Activated T-helper 1 cell treated with anti-CD3 and anti-CD28 coated beads, Interleukin-12 subunit alpha, Interleukin-12 subunit beta, Interleukin-2, Interleukin-4 antibody, amounts not matched to agents 30 ng/mL and 10 ng/mL and 1 ng/mL, durations not matched to agents 14 hours and 24 hours and 36 hours (primary cell): ENCODE measurements at places on chromosomes 1 and 21.

DNA sequence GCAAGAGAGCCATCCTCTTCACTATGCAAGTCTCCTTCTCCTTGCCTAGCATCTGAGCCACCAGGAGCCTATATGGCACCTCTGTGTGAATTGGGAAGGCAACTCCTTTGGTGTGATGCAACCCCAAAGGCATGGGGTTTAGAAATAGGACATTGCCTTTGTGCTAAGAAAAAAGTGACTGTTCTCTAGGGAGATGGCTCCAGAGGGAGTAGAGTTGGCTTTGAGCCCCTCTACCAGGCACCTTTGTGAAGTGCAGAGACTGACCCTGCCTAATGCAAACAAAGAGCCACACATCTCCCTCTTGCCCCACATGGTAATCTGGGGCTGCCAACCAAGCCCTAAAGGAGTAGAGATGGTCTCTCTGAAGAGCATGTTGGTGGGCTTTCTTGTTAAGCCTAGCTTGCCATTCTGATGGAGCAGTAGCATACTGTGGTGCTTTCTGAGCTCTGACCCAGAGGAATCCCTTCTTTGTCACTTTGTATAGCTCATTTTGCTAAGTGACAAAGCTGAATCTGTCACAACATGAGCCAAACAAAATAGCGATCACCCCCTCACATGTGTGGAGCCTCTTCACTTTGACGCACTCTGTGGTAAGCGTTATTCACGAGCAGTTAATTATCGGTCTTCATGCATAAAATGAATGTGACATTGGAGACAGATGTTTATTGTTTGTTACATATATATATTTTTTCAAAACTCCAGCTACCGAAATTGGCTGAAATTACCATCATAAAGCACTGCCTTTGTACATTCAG, 74.4 kb downstream of the RWDD3 start:
- no peaks in the 10 kb centered on the region for H3K4me1 ChIP-seq
- H3K4me3 ChIP-seq = no peak overlapping the region
- H3K36me3 ChIP-seq = no peaks in the 10 kb centered on the region
- H3K27ac ChIP-seq = no peak overlapping the region

DNA sequence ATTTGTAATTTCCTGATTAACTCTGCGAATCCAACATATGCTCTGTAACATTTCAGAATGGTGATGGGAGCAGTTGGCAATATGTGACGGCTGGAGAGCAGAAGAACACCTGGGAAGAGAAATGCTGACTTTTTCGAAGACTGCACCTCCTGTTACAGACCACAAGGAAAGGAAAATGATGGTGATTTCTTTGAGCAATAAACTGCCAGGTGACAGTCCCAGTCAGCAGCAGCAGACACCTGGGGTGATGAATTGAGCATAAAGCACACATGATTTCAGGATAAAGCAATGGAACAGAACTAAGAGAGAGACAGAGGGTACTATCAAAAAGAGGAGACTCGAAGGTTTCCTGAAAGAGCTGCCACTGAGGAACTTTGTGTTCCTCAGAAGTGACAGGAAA, 528.6 kb downstream of the NEGR1 start:
- no peak overlapping the region for H3K4me3 ChIP-seq
- DNase-seq = no peak
- H3K4me1 ChIP-seq = no peaks in the 10 kb centered on the region
- H3K27me3 ChIP-seq = no peaks in the 10 kb centered on the region

- DNase-seq = no peak
- no peaks in the 10 kb centered on the region for H3K27me3 ChIP-seq
- peaks cover 72% of the 10 kb centered on the region for H3K4me1 ChIP-seq
- peak overlapping the region; percentile 72 for H3K4me3 ChIP-seq
- H3K36me3 ChIP-seq = peaks cover 58% of the 10 kb centered on the region
These were observed 139.3 kb upstream of the EDN2 start for GRCh38 chr1:41623736-41624135.

DNA sequence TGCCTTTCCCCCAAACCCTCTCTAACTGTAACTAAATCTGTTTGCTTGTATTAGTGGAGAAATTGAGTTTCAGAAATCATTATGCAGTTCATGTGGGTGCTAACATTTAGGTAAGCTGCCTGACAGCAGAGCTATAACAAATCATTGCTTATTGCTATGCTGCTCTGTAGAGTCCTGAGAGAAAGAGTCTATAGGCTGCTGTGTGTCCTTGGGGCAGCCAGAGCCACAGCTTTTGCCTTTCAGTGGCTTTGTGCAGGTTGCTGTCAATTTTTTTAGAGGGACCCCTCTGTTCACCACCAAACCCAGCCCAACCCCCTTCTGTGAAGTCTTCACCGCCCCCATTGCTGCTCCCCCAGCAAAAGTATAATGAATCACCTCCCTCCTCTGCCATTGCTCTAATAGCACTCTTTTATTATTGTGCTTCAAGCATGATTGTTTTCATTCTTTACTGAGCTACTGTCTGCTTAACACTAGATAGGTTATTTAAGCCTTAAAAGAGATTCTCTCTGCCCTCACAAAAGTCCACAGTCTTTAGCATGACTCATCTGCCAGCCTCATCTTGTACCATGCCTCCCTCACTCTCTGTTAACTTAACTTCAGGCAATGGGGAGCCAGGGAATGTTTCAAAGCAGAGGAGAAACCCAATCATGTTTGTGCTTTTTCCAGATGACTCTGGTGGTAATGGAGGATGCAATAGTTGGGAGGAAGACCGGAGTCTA, 38.6 kb downstream of the DIRAS3 start:
- H3K4me3 ChIP-seq = no peak overlapping the region
- no peaks in the 10 kb centered on the region for H3K36me3 ChIP-seq
- H3K4me1 ChIP-seq = no peaks in the 10 kb centered on the region

GRCh38 chr1:74502432-74502831, 10.0 kb downstream of the LRRC53 start:
- H3K27ac ChIP-seq = no peak overlapping the region
- H3K4me1 ChIP-seq = no peaks in the 10 kb centered on the region
- no peak for DNase-seq

- H3K4me3 ChIP-seq = no peak overlapping the region
- peaks cover 18% of the 10 kb centered on the region for H3K27me3 ChIP-seq
- H3K4me1 ChIP-seq = no peaks in the 10 kb centered on the region
- no peaks in the 10 kb centered on the region for H3K36me3 ChIP-seq
- H3K27ac ChIP-seq = no peak overlapping the region
- DNase-seq = no peak
These were observed 26.9 kb upstream of the C1orf21 start for GRCh38 chr1:184359909-184360308.

- DNase-seq = no peak
- peaks cover 15% of the 10 kb centered on the region for H3K4me1 ChIP-seq
- H3K27ac ChIP-seq = peak overlapping the region; percentile 71
- H3K27me3 ChIP-seq = no peaks in the 10 kb centered on the region
- peak overlapping the region; percentile 71 for H3K4me3 ChIP-seq
- peaks cover 9% of the 10 kb centered on the region for H3K36me3 ChIP-seq
These were observed 1.6 kb upstream of the SLC19A1 start for GRCh38 chr21:45543710-45544448.

GRCh38 chr1:78447086-78447485, 43.7 kb upstream of the PTGFR start:
- H3K27me3 ChIP-seq = no peaks in the 10 kb centered on the region
- H3K4me3 ChIP-seq = no peak overlapping the region
- no peak for DNase-seq
- no peaks in the 10 kb centered on the region for H3K36me3 ChIP-seq
- H3K4me1 ChIP-seq = no peaks in the 10 kb centered on the region

DNA sequence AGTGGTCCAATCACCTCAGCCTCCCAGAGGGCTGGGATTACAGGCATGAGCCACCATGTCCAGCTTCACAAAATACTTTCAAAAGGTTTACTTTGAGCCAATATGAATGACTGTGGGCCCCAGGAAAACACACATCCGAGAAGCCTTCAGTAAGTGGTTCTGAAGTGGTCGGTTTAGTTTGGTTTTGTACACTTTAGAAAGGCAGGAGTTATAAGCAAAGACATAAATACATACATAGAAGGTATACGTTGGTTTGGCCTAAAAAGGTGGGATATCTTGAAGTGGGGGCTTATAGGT, 3.2 kb upstream of the MIB2 start:
- H3K27me3 ChIP-seq = no peaks in the 10 kb centered on the region
- no peak overlapping the region for H3K4me3 ChIP-seq
- H3K36me3 ChIP-seq = no peaks in the 10 kb centered on the region
- peaks cover 26% of the 10 kb centered on the region for H3K4me1 ChIP-seq
- H3K27ac ChIP-seq = peak overlapping the region; percentile 67

GRCh38 chr1:42736152-42736551, 3.9 kb downstream of the CLDN19 start:
- H3K36me3 ChIP-seq = no peaks in the 10 kb centered on the region
- H3K27ac ChIP-seq = no peak overlapping the region
- no peak for DNase-seq

GRCh38 chr21:21547368-21547953, 549.3 kb downstream of the NCAM2 start:
- H3K4me1 ChIP-seq = no peaks in the 10 kb centered on the region
- no peaks in the 10 kb centered on the region for H3K27me3 ChIP-seq
- no peak overlapping the region for H3K27ac ChIP-seq
- no peaks in the 10 kb centered on the region for H3K36me3 ChIP-seq
- no peak overlapping the region for H3K4me3 ChIP-seq

GRCh38 chr1:206442101-206442500, 28.2 kb upstream of the IKBKE start:
- H3K27me3 ChIP-seq = no peaks in the 10 kb centered on the region
- H3K36me3 ChIP-seq = peaks cover 63% of the 10 kb centered on the region
- H3K4me3 ChIP-seq = no peak overlapping the region
- no peak for DNase-seq
- H3K4me1 ChIP-seq = peaks cover 4% of the 10 kb centered on the region

DNA sequence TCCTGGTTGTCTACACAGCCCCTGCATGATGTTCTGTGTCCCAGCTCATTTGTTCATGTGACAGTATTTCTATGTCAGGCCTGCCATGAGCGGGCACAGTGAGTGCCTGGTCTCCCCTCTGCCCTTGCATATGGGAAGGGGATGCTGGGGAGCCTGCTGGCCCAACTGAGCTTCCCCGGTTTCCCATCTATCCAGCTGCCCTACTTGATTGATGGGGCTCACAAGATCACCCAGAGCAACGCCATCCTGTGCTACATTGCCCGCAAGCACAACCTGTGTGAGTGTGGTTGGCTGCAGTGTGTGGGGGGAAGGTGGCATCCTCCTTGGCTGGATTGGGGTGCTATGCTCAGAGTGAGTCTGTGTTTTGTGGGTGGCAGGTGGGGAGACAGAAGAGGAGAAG, 1.5 kb downstream of the GSTM4 start:
- peaks cover 8% of the 10 kb centered on the region for H3K27me3 ChIP-seq
- no peak overlapping the region for H3K27ac ChIP-seq
- no peak for DNase-seq
- H3K4me3 ChIP-seq = peak overlapping the region; percentile 57

GRCh38 chr1:202361701-202362100, 13.2 kb downstream of the PPP1R12B start:
- H3K4me3 ChIP-seq = no peak overlapping the region
- no peaks in the 10 kb centered on the region for H3K36me3 ChIP-seq
- no peaks in the 10 kb centered on the region for H3K4me1 ChIP-seq
- DNase-seq = no peak
- H3K27ac ChIP-seq = no peak overlapping the region
- H3K27me3 ChIP-seq = no peaks in the 10 kb centered on the region

DNA sequence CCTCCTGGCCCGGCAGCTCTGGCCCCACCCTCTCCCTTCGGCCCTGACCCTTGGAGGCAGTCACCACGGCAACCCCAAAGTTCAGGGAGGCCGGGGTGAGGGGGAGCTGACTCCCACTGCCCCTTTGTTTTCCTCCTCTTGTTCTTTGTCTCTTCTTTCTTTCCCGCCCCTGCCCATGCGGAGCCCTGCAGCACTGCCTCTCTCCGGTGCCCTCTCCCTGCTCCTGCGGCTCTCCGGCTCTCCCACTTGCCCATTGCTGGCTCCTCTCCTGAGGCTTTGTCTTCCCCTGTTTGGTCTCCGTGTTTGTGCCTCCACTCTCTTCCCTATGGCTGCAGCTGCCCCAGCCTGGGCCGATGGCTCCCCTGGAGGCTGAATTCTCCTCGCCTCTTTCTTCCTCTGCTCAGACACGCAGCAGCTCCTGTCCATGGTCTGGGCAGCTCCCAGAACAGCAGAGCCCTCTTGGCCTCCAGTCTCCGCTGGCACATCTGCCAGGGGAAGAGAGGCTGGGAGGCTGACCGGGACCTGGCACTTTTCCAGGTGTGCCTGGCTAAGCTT, 5.8 kb downstream of the CELSR2 start:
- no peaks in the 10 kb centered on the region for H3K4me1 ChIP-seq
